ENCODE measurements at places on chromosomes 3 and 15.

- DNase-seq: no peak
Observed at GRCh38 chr3:195838714-195839113, 27.0 kb upstream of the MUC4 start.

DNA sequence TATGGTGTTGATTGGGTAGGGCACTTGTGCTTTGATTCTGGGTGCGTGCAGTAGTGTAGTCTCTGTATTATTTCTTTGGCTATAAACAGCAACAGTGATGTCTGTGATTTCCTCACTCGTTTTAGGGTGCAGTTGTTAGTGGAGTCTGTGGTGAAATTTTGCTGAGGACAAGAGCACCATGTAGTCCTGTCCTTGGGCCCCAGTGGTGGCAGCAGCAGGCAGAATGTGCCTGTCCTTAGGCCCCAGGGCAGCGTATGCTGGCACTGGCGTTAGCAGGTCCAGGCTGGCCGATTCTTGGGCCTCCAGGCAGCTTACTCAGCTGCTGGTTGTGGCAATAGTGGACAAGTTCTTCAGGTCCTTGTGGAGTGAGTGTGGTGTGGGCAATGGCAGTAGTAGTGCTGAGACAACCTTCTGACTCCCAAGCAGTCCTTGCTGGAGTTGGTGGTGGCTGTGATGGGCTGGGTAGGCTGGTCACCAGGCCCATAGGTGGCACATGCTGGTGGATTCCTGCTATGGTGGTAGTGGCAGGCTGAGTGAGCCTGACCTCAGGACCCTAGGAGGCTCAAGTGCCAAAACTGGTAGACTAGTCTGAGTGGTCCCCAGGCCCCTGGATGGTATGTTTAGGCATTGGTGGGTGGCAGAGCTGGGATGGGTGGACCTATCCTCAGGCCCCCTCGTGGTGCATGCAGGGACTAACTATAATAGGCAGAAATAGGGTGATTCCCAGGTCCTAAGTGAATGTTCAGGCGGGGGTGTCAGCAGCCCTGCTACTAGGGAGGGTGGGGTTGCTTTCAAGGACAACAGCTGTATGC, 56.3 kb downstream of the TNFAIP8L3 start:
- no peak for DNase-seq

- no peak for DNase-seq
Observed at GRCh38 chr3:187798531-187799530, 53.6 kb upstream of the BCL6 start.

GRCh38 chr3:10526366-10526765, 21.0 kb upstream of the ATP2B2 start:
- DNase-seq: no peak

GRCh38 chr3:12932754-12933153, 91.4 kb upstream of the RPL32 start:
- no peak for DNase-seq

DNA sequence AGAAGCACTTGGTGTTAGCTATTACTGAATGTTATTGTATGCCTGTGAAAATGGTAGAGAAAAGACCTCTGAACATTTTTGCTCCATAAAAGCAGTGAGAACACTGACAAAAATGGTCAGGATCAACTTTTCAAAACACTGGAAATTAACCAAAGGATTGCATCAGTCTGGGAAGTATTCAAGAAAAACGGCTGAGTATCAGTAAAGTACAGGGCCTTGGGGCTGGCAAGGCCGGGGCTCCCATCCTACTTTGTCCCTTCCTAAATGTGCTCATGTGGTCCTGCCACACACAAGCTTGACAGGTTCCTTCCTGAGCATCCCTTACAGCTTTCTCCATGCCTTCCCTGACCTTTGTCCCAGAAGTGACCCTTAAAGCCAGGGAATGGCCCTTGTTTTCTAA, 84.0 kb downstream of the CFAP20DC start:
- no peak for DNase-seq

DNA sequence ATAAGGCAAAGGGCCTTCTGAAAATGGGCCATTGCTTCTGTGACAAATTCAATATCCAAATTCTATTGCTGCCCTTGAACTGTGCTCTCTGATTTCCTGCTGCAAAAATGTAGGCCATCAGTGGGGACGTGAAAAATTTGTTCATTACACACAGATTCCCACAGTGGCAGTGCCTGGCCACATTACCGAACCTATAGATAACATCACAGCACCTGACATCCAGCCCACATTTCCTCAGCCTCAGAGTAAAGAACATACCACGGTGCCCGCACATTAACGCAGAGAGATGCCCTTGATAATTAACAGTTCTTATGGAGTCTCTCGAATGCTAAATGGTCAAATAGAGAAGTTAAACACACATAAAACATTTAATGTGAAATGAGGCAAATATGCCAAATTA, 931.6 kb upstream of the CFAP20DC start:
- DNase-seq: no peak

- DNase-seq: no peak
Observed at GRCh38 chr3:16146015-16146730, 28.3 kb upstream of the GALNT15 start.

- DNase-seq: no peak
Observed at GRCh38 chr15:96561593-96561992, 231.1 kb downstream of the NR2F2 start.

DNA sequence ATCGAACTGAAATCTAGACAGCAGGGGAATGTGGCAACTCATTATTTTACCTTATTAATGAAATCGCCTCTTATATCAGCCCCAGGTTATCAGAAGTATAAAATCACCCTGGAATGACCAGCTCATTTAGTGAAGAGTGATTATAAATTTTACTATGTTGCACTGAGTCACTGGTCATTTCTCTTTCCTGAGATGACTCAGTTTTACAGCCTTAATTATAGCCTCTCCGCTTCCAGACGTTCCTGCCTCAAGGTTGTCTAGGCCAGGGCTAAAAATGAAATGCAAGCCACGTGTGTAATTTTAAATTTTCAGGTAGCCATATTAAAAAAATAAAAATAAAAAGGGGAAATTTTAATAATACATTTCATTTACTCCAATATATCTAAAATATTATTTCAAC, 33.3 kb downstream of the DET1 start:
- DNase-seq: no peak

DNA sequence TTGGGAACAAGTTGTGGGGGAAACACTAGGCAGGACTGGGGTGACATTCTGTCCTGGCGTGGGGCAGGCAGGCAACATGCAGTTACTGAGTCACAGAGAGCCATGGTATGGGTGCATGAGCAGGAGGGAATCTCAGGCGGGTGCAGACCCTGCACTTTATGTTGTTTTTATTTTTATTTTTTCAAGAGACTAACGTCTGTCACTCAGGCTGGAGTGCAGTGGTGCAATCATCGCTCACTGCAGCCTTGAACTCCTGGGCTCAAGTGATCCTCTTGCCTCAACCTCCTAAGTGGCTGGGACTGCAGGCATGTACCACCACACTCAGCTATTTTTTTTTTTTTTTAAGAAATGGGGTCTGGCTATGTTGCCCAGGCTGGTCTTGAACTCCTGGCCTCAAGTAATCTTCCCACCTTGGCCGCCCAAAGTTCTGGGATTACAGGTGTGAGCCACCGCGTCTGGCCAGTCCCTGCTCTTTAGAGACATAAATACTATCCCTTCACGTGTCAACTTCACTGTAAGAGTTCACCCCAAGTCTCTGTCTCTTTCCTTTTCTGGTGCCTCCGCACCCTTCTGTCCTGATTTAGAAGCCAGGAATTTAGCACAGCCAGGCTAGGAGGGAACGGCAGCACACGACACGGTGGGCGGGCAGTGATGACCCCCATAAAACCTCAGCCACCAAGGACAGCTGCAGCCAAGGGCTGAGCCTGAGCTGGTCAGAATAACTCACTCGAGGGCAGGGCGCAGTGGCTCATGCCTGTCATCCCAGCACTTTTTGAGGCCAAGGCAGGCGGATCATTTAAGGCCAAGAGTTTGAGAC, 72.8 kb upstream of the IQSEC1 start:
- DNase-seq: no peak

All from stimulated activated CD4-positive, alpha-beta T cell treated with anti-CD3 and anti-CD28 coated beads, Interleukin-12 subunit alpha, Interleukin-12 subunit beta, amount 100 ng/mL, for 4 hours (primary cell).